ENCODE measurements at places on chromosomes 16 and 17. TPM values are rescaled to one million over a fixed set of nuclear protein-coding genes. Genes with fewer than 3 reads are reported as not detected.

Gene CCDC144A
- total RNA-seq: 1.6 TPM

Gene GLP2R
- 2.5 TPM for total RNA-seq

Gene CDH13
- 26.6 TPM for total RNA-seq

Gene NOXO1
- total RNA-seq: 2.1 TPM

Gene USP43
- not detected for total RNA-seq

Gene FBXO39
- total RNA-seq: not detected

Gene PMFBP1
- not detected for total RNA-seq

Gene SPATA32
- not detected for total RNA-seq

Gene PAQR4
- 4.0 TPM for total RNA-seq

Gene ABI3
- 2.3 TPM for total RNA-seq

Gene C16orf92
- not detected for total RNA-seq

Gene STX1B
- 0.94 TPM for total RNA-seq

Gene RAP1GAP2
- total RNA-seq: 1.1 TPM

Gene DPEP3
- total RNA-seq: not detected

Gene CDT1
- total RNA-seq: 5.4 TPM

Gene AOC3
- 2.6 TPM for total RNA-seq

Gene C1QL1
- total RNA-seq: 13.5 TPM

Gene PABPN1L
- not detected for total RNA-seq

Gene LSM12
- total RNA-seq: 49.7 TPM

Gene TNFSF13
- 2.1 TPM for total RNA-seq

Gene KIF18B
- total RNA-seq: 0.77 TPM

Measured in pericardium fibroblast (primary cell).